ENCODE measurements at places on chromosomes 12 and 14.

DNA sequence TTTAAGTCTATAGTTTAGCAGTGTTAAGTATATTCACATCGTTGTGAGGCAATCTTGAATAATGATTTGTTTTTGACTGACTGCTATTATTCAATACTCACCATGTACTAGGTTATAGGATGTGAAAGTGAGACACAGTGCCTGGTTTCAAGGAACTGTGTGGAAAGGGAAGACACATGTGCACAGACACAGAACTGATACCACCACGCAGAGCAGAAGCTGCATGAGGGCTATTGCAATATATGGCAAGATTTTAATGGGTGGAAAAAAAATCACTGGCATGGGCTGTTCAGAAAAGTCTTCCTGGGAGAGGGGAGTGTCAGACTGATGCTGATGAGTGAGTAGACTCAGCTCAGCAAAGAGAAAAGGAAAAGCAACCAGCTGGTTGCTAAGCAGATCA is 10.4 kb downstream of the SLC7A8 start:
- DNase-seq: no peak

- no peak for DNase-seq
These were observed 28.8 kb upstream of the SLC5A8 start for GRCh38 chr12:101238800-101239329.

DNA sequence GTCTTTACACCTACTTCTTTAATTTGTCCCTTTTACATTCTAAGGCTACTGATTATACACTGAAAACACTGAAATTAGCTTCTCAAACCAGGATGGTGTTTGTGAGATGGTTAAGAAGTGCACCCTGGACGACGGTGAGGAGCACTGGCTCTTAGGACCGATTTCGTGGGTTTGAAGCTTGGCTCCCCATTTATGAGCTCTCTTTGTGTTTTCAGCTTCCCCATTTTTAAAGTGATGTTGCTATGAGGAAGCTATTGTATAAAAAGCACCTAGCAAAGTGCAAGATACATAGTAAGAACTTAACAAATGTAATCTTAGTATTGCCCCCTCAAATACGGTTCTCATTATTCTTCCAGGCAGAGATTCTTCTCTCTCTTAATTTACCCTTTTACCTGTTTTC is 4.7 kb downstream of the NFYB start:
- no peak for DNase-seq

DNA sequence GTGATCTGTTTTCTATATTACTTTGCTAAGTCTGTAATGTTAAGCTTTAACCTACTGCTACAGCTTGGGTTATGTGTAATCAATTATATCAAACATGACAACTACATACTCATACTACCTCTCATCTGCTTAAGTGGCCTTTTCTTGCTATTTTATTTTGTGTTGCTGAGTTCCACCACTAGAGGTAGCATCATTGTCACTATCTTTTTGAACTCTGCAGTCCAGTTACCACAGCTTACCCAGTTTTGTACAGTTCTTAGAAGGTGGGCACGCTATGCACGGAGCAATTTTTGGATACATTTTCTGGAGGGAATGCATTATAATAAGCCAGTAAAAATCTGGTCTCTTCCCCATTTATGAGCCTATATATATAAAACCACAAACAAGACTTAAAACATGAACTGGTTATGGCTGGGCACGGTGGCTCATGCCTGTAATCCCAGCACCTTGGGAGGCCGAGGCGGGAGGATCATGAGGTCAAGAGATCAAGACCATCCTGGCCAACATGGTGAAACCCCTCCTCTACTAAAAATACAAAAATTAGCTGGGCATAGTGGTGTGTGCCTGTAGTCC is 48.5 kb downstream of the SAV1 start:
- peak; percentile 58 for DNase-seq

- no peak for DNase-seq
These were observed 165.4 kb upstream of the PWP1 start for GRCh38 chr12:107519906-107520859.

DNA sequence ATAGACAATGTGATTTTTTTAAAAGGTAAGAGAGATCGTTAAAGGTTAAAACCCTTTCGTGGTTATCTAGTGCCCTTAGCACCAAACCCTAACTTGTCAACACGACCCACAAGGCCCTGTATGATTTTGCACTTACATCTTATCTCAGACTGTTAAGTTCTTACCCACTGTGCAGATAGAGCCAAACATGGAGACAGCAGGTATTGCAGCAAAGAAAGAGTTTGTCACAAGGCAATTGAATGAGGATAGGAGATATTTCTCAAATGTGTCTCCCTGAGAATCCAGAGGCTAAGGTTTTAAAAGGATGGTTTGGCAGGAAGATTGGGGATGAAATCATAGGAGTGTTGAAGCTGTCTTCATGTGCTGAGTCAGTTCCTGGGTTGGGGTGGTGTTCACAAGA is 313.4 kb downstream of the AEBP2 start:
- no peak for DNase-seq

DNA sequence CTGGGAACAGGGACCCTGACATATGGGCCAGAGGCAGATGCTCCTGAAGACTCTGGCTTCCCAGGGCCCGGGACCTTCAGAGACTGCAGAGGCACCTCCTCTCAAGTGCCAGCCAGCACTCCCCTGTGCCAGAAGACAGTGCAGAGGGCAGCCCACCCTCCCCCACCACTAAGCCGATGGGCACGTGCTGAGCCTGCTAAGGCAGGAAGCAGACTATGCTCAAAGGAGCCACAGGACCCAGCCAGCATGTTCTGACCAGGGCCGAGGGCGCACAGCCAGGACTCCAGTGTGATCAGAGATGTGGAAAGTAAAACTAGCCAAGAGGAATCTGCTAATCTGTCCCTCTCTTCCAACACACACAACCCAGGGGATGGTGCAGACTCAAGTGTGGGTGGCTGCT is 29.8 kb downstream of the DIO3 start:
- DNase-seq: no peak

- DNase-seq: no peak
These were observed 67.8 kb downstream of the HRK start for GRCh38 chr12:116813271-116814041.

GRCh38 chr12:34377243-34378035 is 355.1 kb downstream of the ALG10 start:
- DNase-seq: no peak

DNA sequence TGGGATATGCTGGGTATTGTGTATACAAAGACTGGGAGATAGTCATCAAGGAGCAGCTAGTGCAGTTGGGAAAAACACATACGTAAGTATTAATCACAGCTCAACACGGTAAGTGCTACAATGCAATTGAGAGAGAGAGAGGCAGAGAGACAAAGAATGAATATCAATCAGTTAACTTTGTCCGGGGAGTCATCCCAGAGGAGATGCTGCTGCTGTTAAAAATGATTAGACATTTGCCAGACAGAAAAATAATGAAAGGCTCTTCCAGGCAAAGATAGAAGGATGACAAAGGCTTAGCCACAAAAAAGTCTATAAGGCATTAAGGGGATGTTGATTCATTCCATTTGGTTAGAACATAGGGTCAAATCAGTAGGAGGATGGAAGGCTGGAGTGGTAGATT is 45.1 kb downstream of the AKAP6 start:
- no peak for DNase-seq

DNA sequence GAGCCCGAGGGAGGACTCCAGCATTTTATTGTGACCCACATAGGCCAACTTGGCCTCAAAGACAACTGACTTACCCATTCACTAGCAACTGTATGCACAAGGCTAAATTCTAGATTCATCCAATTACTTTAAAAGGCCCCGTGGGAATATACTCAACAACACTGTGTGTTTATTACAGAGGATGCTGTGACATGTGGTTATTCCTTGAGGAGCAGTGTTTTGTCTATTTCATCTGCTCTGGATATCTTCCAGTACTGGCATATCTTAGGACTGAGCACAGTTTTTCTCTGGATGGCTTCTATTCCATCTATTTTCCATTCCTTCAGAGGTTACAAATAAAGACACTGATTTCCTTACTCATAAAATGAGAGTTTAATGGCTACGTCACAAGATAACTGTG is 87.2 kb upstream of the KRAS start:
- DNase-seq: no peak

GRCh38 chr14:35400648-35401421 is 3.7 kb downstream of the NFKBIA start:
- DNase-seq: no peak

DNA sequence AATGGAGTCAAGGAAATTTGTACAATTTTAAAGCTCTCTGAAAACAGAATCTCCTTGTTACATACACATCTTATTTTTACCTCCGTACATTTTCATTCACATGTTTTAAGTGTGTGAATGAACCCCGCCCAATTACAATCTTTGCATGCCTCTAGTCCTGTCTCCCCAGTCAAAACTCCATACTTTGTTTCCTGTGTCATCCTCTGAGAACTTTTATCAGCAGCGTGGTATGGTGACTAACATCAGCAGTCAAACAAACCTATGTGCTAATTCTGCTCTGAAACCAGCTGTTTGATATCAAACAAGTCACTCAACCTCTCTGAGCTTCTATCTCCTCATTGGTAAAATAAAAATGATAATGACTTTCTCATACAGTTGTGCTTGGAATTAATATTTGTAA is 15.8 kb upstream of the ERGIC2 start:
- peak; percentile 31 for DNase-seq

DNA sequence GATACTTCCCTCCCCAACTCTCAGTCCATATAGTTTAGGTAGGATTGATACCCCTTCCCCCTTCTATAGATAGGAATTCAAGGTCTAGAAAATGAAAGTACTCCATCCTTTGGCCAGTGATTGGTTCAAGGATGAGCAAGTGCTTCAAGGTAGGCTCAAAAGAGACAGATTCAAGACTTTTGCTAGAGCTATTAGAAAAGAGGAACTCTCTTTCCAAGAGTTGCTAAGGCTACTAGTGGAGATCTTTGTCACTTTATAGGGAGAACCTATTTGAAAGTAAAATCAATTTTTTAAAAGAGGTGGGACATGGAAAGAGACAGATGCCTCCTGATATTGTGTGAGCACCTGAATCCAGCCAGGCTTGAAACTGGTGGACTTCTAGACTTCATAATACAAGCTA is 17.5 kb downstream of the POLE2 start:
- no peak for DNase-seq

- no peak for DNase-seq
These were observed 60.0 kb downstream of the MYF5 start for GRCh38 chr12:80776706-80777105.

- DNase-seq: peak; percentile 83
These were observed 39.0 kb downstream of the DCAF4 start for GRCh38 chr14:72965249-72965648.

- peak; percentile 54 for DNase-seq
These were observed 1.1 kb downstream of the KITLG start for GRCh38 chr12:88579161-88579517.

GRCh38 chr14:89613260-89614008 is 196.4 kb upstream of the FOXN3 start:
- no peak for DNase-seq

DNA sequence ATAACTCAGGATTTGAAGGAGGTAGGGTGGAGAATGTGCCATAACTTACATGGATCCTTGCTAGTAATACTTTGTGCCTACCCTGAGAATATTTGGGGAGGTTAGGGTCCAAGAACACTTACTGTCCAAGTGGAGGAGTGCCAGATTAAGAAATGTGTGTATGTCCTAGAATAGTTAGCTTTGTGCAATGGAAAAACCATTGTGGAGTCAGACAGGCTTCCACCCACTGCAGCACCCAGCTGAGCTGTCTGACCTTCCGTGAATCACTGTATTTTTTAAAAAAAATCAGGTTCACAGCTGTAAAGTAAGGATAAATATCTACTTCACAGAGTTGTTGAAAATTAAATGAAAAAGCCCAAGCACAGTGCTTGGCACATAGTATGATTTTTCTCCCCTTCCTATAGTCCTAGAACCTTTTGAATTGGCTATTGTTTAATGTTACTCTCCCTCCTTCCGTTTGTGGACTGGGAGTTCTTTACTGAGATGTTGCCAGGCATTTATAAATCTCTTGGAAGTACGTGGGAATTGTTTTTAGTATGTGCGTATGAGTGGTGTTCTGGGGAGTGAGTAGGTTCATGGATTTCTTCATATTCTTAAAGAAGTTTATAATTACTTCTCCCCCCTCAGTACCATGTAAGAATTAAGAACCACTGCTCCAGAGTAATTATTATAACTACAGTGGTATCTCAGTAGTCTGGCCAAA is 9.2 kb downstream of the RAB21 start:
- DNase-seq: no peak

- no peak for DNase-seq
These were observed 4.5 kb upstream of the AQP2 start for GRCh38 chr12:49946086-49946485.

GRCh38 chr14:23831596-23831995 is 122.0 kb upstream of the DHRS4 start:
- peak; percentile 87 for DNase-seq

DNA sequence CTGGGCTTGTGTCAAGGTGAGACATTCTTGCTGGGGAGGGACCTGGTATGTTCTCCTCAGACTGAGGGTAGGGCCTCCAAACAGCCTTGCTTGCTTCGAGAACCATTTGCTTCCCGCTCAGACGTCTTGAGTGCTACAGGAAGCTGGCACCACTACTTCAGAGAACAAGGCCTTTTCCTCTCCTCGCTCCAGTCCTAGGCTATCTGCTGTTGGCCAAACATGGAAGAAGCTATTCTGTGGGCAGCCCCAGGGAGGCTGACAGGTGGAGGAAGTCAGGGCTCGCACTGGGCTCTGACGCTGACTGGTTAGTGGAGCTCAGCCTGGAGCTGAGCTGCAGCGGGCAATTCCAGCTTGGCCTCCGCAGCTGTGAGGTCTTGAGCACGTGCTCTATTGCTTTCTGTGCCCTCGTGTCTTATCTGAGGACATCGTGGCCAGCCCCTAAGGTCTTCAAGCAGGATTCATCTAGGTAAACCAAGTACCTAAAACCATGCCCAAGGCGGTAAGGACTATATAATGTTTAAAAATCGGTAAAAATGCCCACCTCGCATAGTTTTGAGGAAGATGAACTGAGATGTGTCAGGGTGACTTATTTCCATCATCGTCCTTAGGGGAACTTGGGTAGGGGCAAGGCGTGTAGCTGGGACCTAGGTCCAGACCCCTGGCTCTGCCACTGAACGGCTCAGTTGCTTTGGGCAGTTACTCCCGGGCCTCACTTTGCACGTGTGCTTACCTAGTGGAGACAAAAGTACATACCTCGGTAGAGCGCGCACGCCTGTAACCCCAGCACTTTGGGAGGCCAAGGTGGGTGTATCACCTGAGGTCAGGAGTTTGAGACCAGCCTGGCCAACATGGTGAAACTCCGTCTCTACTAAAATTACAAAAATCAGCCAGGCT is 4.3 kb downstream of the GAPDH start:
- DNase-seq: peak; percentile 94

- DNase-seq: no peak
These were observed 178.6 kb downstream of the EFCAB11 start for GRCh38 chr14:89775946-89776345.

Measured in LHCN-M2 (cell line).